CD4-positive, alpha-beta T cell treated with Interleukin-17A for 1 hour (primary cell): ENCODE measurements at places on chromosomes 3 and 15.

GRCh38 chr15:65101411-65101890, 13.5 kb downstream of the UBAP1L start:
- peak; percentile 54 for DNase-seq

GRCh38 chr3:188183452-188183851, 29.5 kb downstream of the LPP start:
- no peak for DNase-seq

DNA sequence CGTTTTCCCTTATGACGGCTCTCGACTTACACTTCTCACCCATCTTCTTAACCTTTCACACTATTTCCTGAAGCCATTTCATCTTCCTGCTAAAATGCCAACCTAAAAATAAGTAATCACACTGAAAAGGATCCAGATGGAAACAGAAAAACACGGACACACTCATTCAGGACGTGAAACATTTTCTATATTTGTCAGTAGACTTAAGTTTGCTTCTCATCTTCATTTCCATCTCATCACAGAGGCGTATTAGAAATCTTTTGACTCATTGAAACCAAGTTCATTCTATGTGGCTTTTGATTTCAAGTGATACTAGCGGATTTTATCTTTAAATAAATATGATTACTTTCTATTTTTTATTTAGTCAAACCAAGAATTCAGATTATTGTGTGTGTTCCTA, 27.4 kb upstream of the DLG1 start:
- DNase-seq: no peak

DNA sequence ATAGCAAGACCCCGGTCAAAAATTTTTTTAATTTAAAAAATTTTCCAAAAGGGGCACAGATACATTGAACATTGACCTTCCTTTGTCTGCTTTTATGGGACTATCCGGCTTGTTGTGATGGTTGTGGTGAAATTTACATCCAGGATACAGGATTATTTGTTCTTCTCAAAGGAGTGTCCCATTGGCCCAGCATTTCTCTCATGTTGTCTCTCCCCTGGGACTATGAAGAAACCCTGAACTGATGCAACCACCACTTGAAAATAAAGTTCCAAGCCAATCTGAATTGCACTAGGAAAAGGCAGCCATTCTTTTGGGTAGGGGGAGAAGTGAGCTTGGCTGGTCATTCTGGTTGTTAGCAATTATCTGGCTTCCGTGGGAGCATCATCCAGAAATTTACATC, 58.4 kb downstream of the PPARG start:
- DNase-seq: no peak

DNA sequence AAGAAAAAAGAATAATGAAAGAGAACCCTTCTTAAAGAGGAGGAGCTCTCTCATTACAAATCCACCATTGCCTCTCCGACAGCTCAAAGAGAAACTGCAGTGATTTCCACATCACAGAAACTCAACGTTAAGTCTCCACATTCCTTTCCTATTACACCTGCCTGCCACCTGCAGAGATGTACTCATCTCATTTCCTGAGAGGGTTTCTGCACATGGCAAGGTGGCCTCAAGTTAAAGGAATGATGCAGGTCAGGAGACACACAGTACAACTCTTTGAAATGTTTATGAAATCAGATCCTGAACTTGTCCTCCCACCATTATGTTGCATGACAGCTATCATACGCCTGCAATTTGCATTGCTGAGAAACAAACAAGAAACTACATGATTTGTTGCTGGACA, 458.4 kb upstream of the ADAMTS9 start:
- DNase-seq: no peak

GRCh38 chr3:42666577-42666998, 13.1 kb downstream of the ZBTB47 start:
- no peak for DNase-seq

DNA sequence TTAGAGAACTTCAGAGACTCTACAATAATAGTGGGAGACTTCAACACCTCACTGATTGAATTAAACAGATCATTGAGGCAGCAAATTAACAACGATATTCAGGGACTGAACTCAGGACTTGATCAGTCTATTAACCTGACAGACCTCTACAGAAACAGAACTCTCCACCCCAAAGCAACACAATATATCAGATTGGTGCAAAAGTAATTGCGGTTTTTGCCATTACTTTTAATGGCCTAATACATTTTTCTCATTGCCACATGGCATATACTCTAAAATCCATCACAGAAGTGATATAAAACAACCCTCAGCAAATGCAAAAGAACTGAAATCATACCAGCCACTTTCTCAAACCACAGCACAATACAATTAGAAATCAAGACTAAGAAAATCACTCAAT, 298.1 kb upstream of the SGO1 start:
- no peak for DNase-seq

GRCh38 chr3:182713743-182714517, 79.4 kb upstream of the ATP11B start:
- DNase-seq: peak; percentile 55

- no peak for DNase-seq
Observed at GRCh38 chr15:88012688-88013087, 243.9 kb downstream of the NTRK3 start.

GRCh38 chr3:157477441-157477840, 25.8 kb downstream of the VEPH1 start:
- DNase-seq: no peak

- DNase-seq: no peak
Observed at GRCh38 chr15:48632651-48633050, 12.9 kb downstream of the FBN1 start.

- DNase-seq: no peak
Observed at GRCh38 chr15:75830910-75831805, 12.1 kb upstream of the UBE2Q2 start.

DNA sequence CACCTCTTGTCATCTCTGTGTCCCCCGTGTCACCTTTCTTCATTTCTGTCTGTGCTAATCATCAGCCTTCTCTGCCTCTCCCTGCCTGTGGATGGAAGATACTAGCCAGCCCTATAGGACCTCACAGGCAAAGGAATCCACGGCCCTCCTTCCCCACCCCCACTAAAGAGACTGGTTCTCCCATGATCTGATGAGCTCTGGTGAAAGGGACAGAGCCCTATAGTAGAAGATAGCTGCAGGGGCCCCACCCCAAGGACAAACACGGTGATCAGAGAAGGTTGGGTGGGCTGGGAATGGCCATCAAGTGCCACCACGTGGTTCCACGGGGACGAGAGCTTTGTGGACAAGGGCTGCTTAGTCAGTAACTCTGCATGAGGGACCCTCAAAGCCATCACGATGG, 27.8 kb upstream of the RASA2 start:
- DNase-seq: no peak

- no peak for DNase-seq
Observed at GRCh38 chr3:153078826-153079225, 83.2 kb upstream of the RAP2B start.

- no peak for DNase-seq
Observed at GRCh38 chr15:101092156-101092866, 159.5 kb downstream of the CHSY1 start.

GRCh38 chr3:28726840-28727239, 378.2 kb upstream of the AZI2 start:
- DNase-seq: no peak

- no peak for DNase-seq
Observed at GRCh38 chr3:71218508-71218907, 365.0 kb downstream of the FOXP1 start.

DNA sequence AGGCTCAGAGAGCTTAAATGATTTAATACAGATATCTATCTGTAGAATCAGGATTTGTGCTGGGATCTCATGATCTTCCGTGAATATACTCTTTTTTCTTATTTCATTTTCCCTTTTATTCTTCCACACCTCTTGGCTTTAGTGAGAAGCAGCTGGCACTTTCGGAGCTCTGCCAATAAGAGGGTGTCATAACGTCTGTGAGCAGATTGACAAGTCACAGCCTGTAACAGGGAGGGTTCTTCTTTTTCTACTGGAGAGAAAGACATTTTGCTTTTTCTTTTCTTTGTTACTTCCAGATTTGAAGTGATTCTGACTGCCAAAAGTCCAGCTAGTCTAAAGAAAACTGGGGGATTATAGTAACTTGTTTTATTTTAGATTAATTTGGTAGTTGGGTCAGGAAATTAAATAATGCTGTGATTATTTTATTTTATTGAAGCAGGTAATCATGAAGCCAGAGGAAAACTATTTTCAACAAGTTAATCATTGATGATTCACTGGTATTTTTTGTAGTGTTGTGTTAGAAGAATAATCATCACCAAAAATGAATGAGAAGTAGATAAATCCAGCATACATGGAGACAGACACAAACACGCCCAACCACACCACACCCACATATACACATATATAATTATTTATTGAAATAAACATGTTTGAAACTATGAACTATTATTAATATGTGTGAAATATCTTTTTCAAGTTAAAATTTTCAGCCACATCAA, 69.8 kb downstream of the TNFAIP8L3 start:
- no peak for DNase-seq

GRCh38 chr3:27089645-27090044, 279.5 kb downstream of the NEK10 start:
- DNase-seq: no peak

GRCh38 chr3:24296441-24297205, 198.0 kb downstream of the THRB start:
- DNase-seq: no peak

DNA sequence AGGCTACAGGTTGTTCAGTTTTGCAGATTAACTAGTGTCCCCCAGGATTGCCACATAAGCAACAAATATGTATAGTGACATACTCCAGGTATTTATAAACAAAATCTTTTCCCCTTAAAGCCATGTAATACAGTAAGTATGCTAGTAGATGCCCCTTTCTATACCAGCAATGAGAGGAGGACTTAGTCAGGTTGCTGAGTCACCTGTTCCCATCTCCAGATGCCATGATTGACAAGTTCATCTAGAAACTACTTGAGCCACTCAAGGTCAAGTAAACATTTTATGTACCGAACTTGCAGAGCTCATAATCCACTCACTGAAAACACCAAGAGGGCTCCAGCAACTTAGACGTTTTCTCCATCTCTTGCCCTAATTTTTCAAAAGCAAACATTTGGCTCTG, 18.2 kb downstream of the SLC9A9 start:
- DNase-seq: no peak

DNA sequence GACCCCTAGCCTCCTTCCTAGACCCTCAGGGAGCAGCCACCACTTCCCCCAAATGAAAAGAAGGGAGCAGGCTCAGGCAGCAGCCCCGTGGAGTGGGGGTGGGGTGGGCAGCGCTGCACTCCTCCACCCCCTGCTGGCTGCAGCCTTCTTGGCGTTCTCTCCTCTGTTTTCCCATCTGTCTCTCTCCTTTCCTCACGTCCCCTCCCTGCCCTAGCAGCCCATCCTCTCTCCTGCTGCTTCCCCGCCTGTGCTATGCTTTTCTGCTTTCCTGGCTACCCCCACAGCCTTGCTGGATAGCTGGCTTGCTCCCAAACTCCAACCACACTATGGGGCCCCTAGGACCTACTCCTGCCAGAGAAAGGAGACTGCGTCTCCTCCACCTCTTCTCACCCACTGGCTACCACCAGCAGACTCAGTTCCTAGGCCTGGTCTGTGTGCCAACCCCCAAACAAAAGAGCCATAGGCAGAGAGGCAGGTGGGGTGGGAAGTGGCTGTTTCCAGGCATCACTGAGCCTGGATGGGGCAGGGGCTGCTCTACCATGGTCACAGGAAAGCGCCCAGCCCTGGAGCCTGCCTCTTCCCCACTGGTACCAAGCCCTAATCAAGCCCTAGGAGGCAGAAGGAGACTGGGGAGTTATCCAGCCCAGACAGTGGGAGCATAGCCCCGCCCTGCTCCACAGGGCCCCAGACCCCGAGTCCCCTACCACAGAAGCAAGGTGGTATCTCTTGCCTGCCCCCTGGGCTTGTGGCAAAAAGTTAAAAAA, 3.4 kb upstream of the DISP2 start:
- no peak for DNase-seq

GRCh38 chr15:51737522-51738305, at the start of gene LYSMD2:
LYSMD2 (minus strand) TSS chr15:51737655; CDS start chr15:51737622, 33 bp downstream.
- DNase-seq: peak; percentile 67
